Activated CD4-positive, alpha-beta T cell treated with anti-CD3 and anti-CD28 coated beads for 36 hours (primary cell): ENCODE measurements at places on chromosomes 11 and 22.

GRCh38 chr11:86052693-86053641 is 15.9 kb downstream of the PICALM start:
- peaks cover 40% of the 10 kb centered on the region for H3K36me3 ChIP-seq
- peaks cover 95% of the 10 kb centered on the region for H3K4me1 ChIP-seq
- no peak for DNase-seq
- no peaks in the 10 kb centered on the region for H3K27me3 ChIP-seq
- H3K27ac ChIP-seq: peak overlapping the region; percentile 35

DNA sequence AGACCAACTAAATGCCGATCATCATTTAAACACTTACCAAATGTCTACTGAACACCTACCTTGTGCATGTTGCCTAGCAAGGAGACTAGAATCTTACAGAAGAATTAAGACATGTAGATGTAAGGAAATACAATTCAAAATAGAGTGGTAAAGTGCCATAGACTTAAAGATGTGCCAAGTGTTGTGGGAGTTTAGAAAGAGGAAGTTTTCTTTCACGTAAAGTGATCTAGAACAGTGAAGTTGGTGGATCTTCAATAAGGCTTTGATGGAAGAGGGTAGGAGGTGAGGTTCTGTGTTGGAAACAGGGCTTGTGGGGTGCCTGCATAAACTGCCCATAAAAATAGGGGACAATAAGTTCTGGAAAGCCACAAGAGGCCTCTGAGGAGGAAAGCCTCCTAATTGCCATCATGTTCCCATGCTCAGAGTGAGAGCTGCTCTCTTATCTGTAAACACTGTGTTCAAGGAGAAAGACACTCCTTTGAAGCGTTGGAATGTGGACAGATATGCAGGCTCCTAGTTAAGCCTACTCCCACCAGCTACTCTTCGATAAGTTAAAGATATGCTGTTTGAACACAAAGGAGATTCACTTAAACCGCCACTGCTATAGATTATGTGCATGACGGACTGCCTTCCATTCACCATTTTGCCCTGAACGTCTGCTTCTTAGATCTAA is 66.7 kb downstream of the HSD17B12 start:
- H3K27ac ChIP-seq: no peak overlapping the region
- peaks cover 36% of the 10 kb centered on the region for H3K36me3 ChIP-seq
- no peak overlapping the region for H3K4me3 ChIP-seq
- DNase-seq: no peak
- H3K4me1 ChIP-seq: no peaks in the 10 kb centered on the region

DNA sequence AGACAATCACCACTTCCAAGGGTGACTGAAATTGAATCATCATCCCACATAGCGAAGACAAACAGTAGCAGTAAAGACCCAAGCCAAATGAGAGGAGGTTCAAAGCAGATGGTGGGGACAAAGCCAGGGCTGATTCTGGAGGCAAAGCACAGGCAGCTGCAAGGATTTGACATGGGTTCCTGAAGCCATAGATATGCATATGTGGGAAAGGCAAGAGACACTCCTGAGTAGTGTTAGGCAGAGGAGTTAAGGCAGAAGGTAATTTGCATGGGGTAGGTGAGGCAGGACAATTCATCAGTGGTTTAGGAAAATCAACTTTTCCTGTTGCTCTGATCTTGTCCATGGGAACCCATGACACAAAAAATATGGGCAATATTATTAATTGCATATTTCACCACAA is 462.8 kb downstream of the FAM181B start:
- no peaks in the 10 kb centered on the region for H3K4me1 ChIP-seq
- H3K27me3 ChIP-seq: peaks cover 3% of the 10 kb centered on the region
- no peaks in the 10 kb centered on the region for H3K36me3 ChIP-seq
- no peak overlapping the region for H3K4me3 ChIP-seq

DNA sequence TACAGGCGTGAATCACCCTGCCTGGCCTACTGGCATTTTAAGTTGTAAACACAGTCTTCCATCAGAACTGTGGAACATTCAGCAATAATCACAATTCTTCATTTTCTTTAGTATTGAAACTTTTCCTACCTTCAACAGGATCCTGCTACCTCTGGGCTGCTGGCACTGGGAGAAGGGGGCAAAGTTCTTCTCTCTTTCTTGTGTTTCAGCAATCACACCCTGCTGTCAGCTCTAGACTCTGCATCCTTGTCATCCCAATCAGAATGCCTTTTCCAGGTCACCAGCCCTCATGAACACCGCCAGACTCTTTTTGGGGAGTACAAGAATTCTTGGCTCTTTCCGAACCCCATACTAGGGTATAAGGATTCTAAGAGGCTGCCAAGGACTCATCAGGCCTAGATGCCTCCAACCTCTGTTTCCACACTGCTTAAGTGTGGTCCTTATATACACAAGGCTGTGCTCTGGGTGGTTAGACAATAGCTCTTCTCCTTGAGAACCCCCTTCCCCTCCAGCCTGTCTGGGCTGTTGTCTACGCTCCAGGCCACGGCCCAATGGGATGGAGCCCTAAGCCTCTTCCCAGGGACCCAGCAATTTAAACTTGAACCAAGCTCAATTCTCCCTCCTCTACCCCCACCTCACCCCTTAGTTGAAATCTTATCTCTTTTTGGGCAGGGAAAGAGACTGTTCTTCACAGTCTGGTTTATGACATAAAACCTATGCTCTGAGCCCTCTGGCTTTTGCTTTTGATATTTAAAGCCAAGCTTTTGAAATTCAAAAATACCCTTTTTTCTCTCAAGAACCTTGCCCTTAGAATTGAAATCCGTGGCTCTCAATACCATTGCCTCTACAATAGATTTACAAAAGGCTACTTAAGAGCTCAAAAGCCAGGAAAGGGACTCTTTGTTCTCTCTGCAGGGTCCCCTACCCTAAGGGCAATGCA is 327.4 kb downstream of the BUD13 start:
- no peak overlapping the region for H3K4me3 ChIP-seq
- no peak overlapping the region for H3K27ac ChIP-seq
- no peaks in the 10 kb centered on the region for H3K4me1 ChIP-seq
- no peaks in the 10 kb centered on the region for H3K36me3 ChIP-seq
- peaks cover 11% of the 10 kb centered on the region for H3K27me3 ChIP-seq

GRCh38 chr11:122307476-122308035 is 191.5 kb upstream of the BLID start:
- H3K27ac ChIP-seq: no peak overlapping the region
- H3K36me3 ChIP-seq: no peaks in the 10 kb centered on the region
- DNase-seq: no peak
- no peaks in the 10 kb centered on the region for H3K4me1 ChIP-seq
- no peak overlapping the region for H3K4me3 ChIP-seq
- H3K27me3 ChIP-seq: peaks cover 5% of the 10 kb centered on the region
